CD4-positive, alpha-beta T cell treated with Interferon alpha-2 for 1 hour (primary cell): ENCODE measurements at places on chromosomes 5 and 9.
A peak's percentile ranks its signal among the peaks of the same experiment; 100 is the strongest.

- peak; percentile 62 for DNase-seq
These were observed 246.8 kb downstream of the ARHGAP26 start for GRCh38 chr5:143016777-143017516.

DNA sequence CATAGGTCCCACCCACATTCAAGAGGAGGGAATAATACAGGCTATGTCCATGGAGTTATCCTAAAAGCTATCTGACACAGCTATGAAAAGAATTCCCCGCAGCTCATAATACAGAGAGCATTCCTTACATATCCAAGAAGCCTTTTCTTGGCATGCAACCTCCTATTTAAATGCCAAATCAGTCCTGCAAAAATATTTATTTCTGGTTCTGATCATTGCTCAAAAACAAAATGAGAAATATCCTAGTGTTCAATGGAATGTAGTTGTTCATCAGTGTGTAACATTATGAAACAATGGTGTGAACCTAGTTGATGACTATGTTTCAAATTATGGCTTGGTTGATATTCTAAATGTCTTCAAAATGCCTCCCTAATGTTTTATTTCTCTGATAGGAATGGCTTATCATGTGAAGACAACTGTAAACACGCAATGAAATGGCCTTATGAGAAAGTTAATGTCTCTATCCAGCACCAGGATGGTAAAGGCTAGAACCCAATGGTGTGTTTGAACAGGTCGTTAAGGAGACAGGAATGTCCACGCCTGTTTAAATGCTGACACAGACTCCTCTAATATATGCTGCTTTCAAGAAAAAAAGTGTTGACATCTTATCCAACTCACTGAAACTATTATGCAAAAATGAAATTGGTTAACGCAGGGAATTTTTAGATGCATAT, 126.7 kb upstream of the CDH6 start:
- DNase-seq: no peak

GRCh38 chr9:131289301-131290035, at the start of gene PLPP7:
PLPP7 (plus strand) TSS chr9:131289723; CDS start chr9:131289998, 275 bp downstream.
- DNase-seq: no peak

DNA sequence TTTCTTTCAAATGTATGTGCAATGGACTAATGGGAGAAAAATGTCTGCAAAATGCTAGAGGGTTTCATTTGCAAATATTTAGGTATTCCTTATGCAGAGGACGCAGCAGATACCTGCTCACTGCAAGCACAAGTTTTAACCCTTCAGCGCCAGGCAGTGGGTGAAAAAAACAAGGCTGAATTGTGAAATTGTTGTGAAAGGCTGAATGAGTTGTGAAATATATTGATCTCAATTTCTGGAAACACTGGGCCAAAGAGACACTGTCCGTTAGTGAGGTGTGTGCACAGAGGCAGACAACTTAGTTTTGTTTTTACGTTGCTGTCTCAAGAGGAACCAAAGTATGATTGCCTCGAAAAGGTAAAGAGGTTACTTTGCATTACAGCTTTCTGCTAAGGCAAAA, 18.8 kb downstream of the FUBP3 start:
- no peak for DNase-seq

- peak; percentile 6 for DNase-seq
These were observed 84.6 kb downstream of the CEMIP2 start for GRCh38 chr9:71683598-71684235.

DNA sequence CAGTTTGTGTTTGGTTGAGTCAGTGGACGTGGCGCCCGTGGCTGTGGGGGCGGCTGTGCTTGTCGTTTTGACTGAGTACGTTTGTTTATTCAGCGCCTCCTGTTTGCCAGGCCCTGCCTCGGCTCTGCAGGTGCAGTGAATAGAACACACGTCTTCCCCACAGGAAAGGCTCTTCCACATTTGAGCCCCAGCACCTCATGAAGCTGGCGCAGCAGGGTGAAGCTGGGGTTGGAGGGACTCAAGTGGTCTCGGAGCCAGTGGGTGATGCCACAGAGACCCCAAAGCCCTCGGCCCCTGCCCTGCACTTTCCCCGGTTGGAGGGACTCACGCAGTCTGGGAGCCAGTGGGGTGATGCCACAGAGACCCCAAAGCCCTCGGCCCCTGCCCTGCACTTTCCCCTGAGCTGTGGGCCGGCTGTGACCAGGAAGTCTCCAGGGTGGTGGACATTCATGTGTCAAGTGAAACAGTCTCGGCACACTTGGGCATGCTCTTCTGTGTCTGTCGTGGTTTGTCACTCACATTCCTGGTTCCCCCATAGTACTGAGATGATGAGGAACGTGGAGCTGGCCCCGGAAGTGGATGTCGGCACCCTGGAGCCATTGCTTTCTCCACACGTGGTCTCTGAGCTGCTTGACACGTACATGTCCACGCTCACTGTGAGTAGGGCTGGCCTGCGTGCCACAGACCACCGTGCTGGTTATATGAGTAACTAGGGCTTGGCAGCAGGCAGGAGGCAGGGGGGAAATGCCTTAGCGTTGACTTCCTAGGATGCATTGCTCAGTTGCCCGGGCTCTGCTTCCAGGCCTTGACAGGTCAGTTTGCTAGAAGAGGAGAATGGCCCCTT, 13.6 kb downstream of the EXOC3 start:
- no peak for DNase-seq
